NCI-H1436 treated with DMSO at 0.1 percent for 48 hours (cell line): ENCODE measurements at places on chromosomes 2 and 18.

GRCh38 chr18:11808001-11808855 is 43.0 kb upstream of the CHMP1B start:
- no peak for DNase-seq

GRCh38 chr2:144334551-144334950 is 185.4 kb downstream of the ZEB2 start:
- DNase-seq: no peak

- DNase-seq: no peak
These were observed 136.5 kb upstream of the CTDP1 start for GRCh38 chr18:79542876-79543750.

DNA sequence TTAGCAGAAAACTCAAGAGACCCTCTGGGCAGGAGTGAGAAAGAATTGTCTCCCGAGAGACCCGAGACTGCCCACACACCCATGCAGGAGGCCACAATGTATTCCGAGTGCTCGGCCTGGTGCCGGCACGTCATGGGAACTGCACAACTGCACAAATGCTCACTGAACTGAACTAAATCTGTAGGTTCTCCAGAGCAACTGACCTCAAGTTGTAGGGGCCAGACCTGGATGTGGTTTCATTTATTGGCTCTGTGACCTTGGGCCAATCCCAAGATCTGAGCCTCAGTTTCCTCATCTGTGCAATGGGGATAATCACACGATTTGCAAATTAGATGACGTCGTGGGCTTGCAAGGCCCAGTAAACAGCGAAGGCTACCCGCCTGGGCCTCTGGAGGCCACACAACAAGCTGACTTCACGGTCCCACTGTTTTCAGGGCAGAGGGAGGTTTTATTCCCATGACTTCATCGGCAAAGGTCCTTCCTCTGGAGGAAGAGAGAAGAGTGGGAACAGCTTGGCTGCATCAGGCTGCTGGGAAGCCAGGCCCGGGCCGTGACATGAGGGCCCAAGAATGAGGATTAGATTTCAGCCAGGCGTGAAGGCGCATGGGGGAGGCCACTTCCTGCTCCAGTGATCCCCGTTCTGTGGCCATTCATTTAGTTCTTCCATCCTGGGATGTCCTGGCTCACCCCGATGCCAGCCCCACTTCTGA is 3.6 kb upstream of the ERFE start:
- DNase-seq: no peak

- no peak for DNase-seq
These were observed 21.6 kb downstream of the DNMT3A start for GRCh38 chr2:25320077-25320476.

GRCh38 chr2:109609352-109610024 is 4.3 kb downstream of the SEPTIN10 start:
- no peak for DNase-seq

DNA sequence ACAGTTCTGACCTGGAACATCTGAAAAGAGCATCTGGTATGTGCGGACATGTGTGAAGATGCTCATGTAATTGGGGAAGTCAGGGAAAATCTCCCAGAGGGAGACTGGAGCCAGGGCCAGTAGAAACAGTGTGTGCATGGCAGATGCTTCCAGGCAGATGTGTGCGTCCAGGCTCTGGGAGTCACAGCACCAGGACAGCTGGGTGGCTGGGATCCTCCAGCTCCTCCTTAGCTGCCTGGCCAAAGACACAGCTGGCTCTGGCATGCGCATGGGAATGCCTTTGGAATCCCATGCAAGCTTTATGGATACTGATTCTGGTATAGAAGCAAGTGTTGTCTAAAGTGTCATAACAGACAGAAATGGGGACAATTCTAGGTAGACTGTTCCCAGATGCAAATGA is 369.7 kb downstream of the INSIG2 start:
- no peak for DNase-seq

- DNase-seq: no peak
These were observed 34.7 kb downstream of the SPOPL start for GRCh38 chr2:138536302-138536701.

GRCh38 chr18:79121746-79122474 is 52.7 kb downstream of the ATP9B start:
- no peak for DNase-seq
